Nucleus accumbens (tissue), 56 donors: ENCODE measurements at places on chromosomes 13 and 19.

- no peak for DNase-seq
Measured at GRCh38 chr13:87821512-87821911, 150.3 kb downstream of the SLITRK5 start.

GRCh38 chr19:56316728-56317127, 2.1 kb upstream of the ZSCAN5A start:
- no peak for DNase-seq

GRCh38 chr19:4811328-4812131, 20.0 kb downstream of the TICAM1 start:
- peak; percentile 75 for DNase-seq

- no peak for DNase-seq
Measured at GRCh38 chr13:101390461-101390860, 25.8 kb downstream of the NALCN start.
